ENCODE measurements at places on chromosomes 12 and 14. TPM values are rescaled to one million over a fixed set of nuclear protein-coding genes. Genes with fewer than 3 reads are reported as not detected.

- DNase-seq: no peak
These were observed 209.4 kb upstream of the TMEM132C start for GRCh38 chr12:128057586-128057985.

Gene CLMN
- not detected for total RNA-seq

DNA sequence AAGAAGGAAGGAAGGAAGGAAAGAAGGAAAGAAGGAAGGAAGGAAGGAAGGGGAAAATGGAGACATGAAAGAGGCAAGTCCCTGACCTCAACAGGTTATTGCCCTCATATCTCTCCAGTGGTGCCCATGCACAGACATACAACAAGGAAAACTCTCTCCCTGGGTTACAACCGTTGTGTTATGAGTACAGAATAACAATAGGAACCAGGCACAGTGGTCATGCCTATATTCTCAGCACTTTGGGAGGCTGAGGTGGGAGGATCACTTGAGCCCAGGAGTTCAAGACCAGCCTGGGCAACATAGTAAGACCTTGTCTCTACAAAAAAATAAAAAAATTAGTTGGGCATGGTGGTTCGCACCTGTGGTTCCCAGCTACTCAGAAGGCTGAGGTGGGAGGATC is 139.4 kb upstream of the HMGA2 start:
- no peak for DNase-seq

Gene OVCH1
- not detected for total RNA-seq

DNA sequence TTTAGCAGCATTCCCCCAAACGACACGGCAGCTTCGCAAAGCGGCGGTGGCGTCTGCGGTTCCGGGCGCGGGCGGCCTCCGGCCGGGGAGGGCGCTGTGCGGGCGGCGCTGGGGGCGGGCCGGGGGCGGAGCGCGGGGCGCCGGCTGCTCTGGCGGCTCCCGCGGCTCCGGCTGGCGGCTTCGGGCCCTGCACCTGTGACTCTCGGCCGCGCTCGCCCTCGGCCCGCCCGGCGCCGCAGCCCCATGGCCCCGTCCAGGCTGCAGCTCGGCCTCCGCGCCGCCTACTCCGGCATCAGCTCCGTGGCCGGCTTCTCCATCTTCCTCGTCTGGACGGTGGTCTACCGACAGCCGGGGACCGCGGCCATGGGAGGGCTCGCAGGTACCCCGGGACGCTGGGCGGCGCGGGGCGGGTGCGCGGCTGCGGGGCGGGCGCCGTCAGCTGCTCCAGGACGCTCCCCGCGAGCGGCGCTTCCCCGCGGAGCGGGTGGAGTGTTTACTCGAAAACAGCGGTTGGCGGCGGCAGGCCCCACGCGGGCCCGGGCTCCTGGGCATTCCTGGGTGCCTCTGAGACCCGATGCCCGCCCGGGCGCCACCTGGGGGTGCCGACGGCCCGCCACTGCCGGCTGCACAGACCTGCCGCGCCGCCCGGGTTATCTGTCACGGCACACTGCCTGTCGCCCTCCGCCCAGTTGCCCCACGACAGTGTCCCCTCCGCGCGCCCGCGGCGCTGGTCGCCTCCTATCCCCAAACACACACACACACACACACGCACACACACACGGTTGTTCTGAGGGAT is at the start of gene SLC48A1:
TSS of gene SLC48A1 (plus strand) at position 177 of the 796 bp plus-strand sequence. CDS start at position 244, 67 bp downstream.
- DNase-seq: peak; percentile 24

DNA sequence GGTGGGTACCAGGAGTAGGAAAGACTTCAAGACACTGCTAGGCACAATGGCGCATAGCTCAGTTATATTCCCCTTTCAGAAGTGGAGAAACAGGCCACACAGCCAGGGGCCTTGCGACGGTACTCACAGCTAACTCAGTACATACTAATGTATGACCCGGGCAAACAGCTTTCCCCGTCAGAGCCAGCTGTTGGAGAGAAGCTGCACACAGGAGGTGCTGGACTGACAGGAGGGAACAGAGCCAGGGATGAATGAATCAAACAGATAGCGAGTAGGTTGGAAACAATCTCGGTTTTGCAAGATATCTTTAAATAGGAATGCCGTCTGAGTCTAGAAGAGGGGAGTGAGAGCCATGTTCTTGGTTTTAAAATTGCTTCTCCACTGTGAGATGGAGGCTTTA is 45.5 kb downstream of the PRIMA1 start:
- no peak for DNase-seq

GRCh38 chr12:45322810-45323209 is 106.9 kb downstream of the ANO6 start:
- DNase-seq: no peak
